Left colon (tissue), 2 donors: ENCODE measurements at places on chromosomes 11 and 22. TPM values are rescaled to one million over a fixed set of nuclear protein-coding genes. Genes with fewer than 3 reads are reported as not detected.

GRCh38 chr22:31983911-31984656 is 39.7 kb downstream of the YWHAH start:
- DNase-seq, result no peak

- DNase-seq, result no peak
Measured at GRCh38 chr11:33703788-33704187, 3.2 kb upstream of the C11orf91 start.

The OR52E8 gene
- not detected for total RNA-seq

GRCh38 chr22:25437414-25438160 is 126.9 kb upstream of the GRK3 start:
- DNase-seq, result no peak
